ENCODE measurements at places on chromosomes 3 and 15.

GRCh38 chr3:189911001-189911400, 209.7 kb downstream of the P3H2 start:
- DNase-seq, result no peak

- DNase-seq, result no peak
These were observed 35.2 kb downstream of the CPN2 start for GRCh38 chr3:194315965-194316361.

- no peak for DNase-seq
These were observed 37.6 kb downstream of the OSTN start for GRCh38 chr3:191236646-191237045.

- no peak for DNase-seq
These were observed 203.4 kb downstream of the SLCO3A1 start for GRCh38 chr15:92056875-92057274.

Data from stimulated activated CD8-positive, alpha-beta memory T cell treated with anti-CD3 and anti-CD28 coated beads, Interleukin-15, amount 100 ng/mL, for 48 hours (primary cell).